ENCODE measurements at places on chromosomes 2 and 18.

GRCh38 chr2:108115868-108116267, 123.9 kb upstream of the SULT1C3 start:
- no peak for DNase-seq

GRCh38 chr2:30862054-30862651, 54.9 kb upstream of the CAPN13 start:
- peak; percentile 57 for DNase-seq

GRCh38 chr18:55321265-55322177, 266.5 kb downstream of the TCF4 start:
- DNase-seq: peak; percentile 51

DNA sequence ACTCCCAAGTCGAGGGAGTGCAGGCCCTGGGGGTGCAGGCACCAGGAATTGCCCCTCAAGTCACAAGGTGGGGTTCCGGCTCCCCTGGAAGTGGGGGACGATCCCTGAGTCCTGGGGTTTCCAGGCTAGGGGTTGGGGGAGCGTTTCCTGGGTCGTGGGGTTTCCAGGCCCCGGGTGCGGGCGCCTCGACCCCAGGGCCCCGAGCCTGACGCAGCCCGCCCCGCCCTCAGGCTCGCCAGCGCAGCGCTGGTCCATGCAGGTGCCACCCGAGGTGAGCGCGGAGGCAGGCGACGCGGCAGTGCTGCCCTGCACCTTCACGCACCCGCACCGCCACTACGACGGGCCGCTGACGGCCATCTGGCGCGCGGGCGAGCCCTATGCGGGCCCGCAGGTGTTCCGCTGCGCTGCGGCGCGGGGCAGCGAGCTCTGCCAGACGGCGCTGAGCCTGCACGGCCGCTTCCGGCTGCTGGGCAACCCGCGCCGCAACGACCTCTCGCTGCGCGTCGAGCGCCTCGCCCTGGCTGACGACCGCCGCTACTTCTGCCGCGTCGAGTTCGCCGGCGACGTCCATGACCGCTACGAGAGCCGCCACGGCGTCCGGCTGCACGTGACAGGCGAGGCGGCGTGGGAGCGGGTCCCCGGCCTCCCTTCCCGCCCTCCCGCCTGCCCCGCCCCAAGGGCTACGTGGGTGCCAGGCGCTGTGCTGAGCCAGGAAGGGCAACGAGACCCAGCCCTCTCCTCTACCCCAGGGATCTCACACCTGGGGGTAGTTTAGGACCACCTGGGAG, 12.0 kb downstream of the SIGLEC15 start:
- DNase-seq: peak; percentile 67

DNA sequence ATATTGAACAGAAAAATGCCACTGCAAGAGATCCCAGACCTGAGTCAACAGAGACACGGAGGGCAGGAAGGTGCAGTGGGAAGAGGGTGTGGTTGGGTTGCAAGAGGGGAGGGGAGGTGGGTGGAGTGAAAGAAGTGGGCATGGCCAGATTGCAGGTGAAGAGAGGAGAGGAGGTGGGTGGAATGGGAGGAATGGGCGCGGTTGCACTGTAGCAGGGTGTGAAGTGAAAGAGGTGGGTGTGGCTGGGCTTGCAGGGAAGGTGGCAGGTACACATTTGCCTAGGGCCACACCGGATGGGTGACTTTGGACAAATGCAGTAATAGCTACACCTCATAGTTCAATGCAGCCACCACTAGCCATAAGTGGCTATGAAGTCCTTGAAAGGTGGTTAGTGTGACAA, 71.1 kb downstream of the DOCK10 start:
- DNase-seq: no peak

DNA sequence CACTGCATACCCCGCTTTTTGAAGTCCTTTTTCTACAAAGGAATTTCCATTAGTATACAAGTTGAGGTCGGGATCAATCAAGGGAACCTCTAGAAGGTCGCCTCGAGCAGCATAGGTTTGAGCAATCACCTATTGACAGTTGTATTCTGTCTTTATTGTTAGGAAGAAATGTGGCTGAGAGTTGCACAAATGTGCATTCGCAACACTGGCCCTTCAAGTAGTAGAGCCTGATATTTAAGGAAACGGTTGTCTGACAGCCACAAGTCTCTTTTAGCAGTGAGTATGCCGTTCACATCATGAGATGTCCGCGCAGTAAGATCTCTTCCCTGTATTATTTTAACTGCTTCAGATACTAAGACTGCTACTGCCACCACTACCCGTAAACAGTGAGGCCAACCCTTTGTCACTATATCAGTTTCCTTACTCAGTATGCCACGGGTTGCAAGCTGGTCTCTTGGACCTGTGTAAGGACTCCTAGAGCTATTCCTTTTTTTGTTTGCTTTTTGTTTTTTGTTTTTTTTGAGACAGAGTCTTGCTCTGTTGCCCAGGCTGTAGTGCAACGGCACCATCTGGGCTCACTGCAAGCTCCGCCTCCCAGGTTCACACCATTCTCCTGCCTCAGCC, 10.0 kb upstream of the STARD7 start:
- no peak for DNase-seq

DNA sequence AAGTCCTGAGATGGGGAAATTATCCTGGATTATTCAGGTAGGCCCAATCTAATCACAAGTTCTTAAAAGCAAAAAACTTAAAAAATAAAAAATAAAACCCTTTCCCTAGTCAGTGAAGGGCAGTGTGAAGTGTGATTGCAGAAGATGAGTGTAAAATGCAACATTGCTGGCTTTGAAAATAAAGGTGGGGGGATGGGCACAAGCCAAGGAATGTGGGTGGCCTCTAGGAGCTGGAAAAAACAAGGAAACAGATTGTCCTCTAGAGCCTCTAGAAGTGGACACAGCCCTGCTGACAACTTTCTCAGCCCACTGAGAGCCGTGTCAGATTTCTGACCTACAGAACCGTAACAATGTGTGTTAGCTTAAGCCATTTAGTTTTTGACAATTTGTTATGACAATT, 184.3 kb upstream of the HNRNPA3 start:
- DNase-seq: no peak

- DNase-seq: no peak
Observed at GRCh38 chr2:224085246-224085645, 46.2 kb upstream of the SERPINE2 start.

- DNase-seq: no peak
Observed at GRCh38 chr2:22449696-22450095, 935.3 kb upstream of the KLHL29 start.

DNA sequence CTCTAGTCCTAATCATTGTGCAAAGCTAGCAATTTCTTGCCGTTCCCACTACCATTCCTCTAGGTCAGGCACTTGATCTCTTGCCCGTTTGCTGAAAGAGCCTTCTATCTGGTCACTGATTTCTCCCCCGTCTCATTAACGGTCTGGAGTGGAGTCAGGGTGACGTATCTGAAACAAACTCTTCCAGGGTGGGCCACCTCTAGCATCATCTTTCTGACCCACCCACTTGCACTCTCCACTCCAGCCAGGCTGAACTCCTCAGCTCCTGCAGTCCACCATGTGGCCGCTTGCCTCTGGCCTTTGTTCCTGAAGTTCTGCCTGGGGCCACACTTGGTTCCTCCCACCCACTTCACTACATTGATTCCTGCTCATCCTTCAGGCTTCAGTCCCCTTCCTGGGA, 13.3 kb downstream of the BCL2 start:
- DNase-seq: no peak

DNA sequence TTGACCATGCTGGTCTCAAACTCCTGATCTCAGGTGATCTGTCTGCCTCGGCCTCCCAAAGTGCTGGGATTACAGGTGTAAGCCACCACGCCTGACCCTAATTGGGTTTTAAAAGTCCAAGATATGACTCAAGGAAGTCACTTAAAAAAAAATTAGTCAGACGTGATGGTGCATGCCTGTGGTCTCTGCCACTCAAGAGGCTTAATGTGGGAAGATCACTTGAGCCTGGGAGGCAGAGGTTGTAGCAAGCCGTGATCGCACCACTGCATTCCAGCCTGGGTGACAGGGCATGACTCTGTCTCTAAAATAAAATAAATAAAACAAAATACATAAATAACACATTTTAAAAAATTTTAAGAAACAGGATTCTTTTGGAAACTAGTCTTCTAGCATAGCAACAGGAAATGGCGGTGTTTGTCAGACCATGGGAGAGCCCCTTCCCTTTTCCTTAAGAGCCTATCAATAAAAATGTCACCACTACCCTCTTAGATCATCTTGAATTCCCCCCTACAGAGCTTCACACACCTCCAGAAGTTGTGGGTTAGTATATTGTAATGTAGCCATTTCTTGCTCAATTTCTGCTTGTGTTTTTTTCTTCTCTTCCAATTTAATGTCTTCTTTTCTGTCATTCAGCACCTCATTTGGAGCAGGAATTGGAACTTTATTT, 20.1 kb downstream of the SFT2D3 start:
- no peak for DNase-seq

- DNase-seq: no peak
Observed at GRCh38 chr18:49648326-49648725, 86.5 kb downstream of the LIPG start.

DNA sequence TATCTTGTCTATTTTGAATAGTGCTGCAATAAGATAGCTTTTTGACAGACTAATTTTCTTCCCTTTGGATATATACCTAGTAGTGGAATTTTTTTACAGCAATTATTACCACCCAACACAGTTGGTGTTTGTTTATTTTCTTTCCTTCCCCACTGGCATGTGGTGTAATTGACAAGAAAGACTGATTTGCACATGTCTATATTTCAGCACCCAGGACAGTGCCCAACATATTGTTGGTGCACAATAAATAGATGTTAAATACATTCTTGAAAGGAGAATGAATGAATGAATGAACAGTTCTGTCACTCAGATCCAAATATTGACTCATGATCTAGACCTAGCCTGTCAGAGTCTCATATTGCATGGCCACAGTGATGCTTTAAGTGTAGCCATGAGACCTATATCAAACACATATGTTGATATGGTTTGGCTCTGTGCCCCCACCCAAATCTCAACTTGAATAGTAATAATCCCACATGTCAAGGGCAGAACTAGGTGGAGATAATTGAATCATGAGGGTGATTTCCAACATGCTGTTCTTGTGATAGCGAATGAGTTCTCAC, 538.2 kb downstream of the NYAP2 start:
- no peak for DNase-seq

GRCh38 chr2:17878281-17879136, at the start of gene KCNS3:
Gene KCNS3 (plus strand): TSS chr2:17878667. CDS start chr2:17931009, 52,342 bp downstream.
- DNase-seq: peak; percentile 10

DNA sequence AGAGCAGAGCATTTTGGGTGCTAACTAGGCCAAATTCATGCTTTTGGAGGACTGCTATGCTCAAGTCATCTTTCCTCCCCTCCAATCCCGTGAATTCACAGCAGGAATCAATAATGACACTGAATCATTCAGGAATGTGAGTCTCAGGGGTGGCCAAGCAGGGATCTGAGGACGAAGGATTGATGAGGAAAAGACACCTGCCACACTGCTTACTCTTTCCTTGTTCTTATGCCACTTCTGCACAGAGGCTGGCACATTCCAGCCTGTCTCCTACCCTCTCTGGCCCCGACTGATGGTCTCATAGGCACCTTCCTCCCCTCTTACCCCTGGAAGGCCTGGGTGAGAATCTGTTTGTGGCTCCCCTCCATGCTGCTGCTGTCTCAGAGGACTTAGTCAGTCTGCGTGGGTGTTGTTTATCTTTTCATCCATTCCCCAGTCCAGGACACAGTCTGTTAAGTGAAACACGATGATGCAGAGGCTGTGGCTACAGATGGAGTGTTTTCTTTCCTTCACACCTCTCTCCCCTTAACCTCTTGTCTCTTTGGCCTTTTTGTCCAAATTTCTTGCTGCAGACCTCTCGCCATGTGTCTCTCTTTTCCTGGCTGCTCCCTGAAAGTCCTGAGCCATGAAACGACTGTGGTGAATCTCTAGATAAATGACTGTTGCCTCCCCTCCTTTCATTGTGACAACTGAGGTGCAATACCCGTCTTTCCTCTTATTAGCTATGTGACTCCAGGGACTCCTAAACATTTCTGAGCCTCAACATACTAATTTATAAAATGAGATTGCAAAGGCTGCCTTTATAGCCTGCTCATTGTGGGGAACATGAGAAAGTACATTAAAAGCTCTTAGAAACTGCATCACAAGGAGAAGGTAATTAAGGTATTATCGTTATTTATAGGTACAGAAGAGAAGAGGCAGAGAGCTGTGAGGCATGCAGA, 86.9 kb downstream of the RDH14 start:
- DNase-seq: no peak

GRCh38 chr2:181264441-181264840, 192.7 kb upstream of the ITGA4 start:
- DNase-seq: no peak

- DNase-seq: no peak
Observed at GRCh38 chr2:158497486-158497885, 40.7 kb downstream of the PKP4 start.

DNA sequence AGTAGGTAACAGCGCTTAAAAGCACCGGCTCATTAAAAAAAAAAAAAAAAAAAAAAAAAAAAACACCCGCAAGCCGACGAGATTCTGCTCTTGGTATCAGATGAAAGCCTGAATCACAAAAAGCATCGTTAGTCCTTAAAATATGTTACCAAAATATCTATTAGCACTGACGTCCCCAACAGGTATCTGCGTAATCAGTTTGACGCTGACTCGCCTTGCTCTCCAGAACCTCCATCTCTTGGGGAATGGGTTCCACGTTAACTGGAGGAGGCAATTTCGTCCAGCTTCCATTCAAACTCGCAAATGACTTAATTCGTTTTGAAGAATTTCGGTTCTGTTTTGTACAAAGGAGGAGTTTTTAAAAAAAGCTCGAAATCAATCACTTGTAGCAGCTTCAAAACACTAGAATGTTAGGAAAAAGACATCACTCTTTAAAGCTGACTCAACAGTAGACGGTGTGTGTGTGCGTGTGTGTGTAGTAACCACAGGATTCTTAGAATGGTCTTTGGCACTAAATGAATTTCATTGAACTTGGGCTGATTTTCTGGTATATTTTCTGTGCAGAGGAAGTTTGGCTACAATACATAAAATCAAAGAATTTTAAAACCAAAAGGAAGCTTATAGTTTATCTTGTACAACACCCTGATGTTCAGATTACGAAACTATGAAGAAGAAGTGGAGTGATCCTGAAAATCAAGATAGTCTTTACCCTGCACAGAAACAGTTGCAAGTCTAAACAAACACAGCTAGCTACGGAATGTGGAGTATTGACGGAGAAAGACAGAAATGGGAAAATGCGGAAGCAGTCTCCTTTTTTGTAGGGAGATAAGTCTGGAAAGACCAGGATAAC, 1.1 kb upstream of the PGAP1 start:
- DNase-seq: peak; percentile 68

- no peak for DNase-seq
Observed at GRCh38 chr2:163341426-163341825, 394.4 kb downstream of the FIGN start.

DNA sequence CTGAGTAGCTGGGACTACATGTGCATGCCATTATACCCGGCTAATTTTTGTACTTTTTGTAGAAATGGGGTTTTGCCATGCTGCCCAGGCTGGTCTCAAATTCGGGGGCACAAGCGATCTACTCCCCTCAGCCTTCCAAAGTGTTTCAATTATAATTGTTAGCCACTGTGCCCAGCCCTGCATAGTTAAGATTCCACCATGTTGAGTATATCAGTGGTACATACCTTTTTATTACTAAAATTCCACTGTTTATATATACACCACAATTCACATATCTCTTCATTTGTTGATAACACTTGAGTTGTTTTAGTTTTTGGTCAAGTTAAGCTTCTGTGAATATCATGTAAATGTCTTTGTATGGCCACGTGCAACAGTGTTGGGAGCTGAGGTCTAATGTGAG, 12.8 kb upstream of the FMNL2 start:
- no peak for DNase-seq

- no peak for DNase-seq
Observed at GRCh38 chr2:237201461-237202287, 116.0 kb downstream of the COPS8 start.
